ENCODE measurements at places on chromosomes 3 and 15.

- DNase-seq = no peak
Observed at GRCh38 chr3:5009506-5010109, 30.4 kb downstream of the BHLHE40 start.

GRCh38 chr3:53180305-53181023, 19.5 kb downstream of the PRKCD start:
- DNase-seq = no peak

- DNase-seq = no peak
Observed at GRCh38 chr3:72582211-72582878, 265.9 kb downstream of the SHQ1 start.

- no peak for DNase-seq
Observed at GRCh38 chr3:4981665-4982494, 2.6 kb downstream of the BHLHE40 start.

GRCh38 chr3:66398228-66399025, 102.4 kb downstream of the LRIG1 start:
- no peak for DNase-seq

GRCh38 chr3:45665101-45665572, 24.1 kb upstream of the SACM1L start:
- no peak for DNase-seq

DNA sequence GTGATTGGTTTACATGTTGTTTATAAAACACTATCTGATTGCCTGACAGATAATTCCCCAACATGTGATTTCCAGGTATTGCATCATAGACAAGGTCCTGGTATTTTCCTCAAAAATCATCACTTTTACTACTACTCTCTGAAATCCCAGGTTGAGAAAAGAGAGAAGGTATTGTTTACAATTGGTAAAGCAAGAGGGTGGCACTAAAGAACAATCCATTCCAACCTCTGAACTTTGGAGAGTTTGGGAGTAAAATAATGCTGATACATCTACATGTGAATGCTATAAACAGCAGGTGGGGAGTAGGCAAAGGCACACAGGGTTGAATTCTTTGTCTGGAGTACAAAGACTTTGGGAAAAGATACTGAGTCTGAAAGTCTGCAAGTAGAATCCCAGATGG, 134.2 kb downstream of the WDR72 start:
- no peak for DNase-seq

GRCh38 chr15:73987681-73988444, 4.2 kb downstream of the STOML1 start:
- no peak for DNase-seq

Data from occipital lobe (tissue), 3 donors.